ENCODE measurements at places on chromosomes 7 and 10.

DNA sequence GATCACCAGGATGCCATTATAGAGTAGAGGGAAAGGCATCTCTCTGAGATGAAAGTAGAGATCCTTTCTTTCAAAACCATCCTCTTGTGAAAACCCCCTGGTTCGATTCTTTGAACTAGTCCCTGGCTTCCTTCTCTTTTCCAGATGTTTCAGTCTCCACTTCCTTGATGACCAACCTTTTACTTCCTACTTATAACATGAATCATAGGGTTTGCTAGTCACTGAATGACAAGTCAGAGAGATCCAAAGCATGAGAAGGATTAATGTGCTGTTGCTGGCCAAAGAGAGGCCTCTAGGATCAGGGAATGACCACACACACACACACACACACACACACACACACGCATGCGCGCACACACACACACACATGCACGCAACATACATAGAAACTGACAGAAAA lies 161.1 kb upstream of the FRMD4A start:
- no peak for DNase-seq

GRCh38 chr7:152883858-152884257 lies 124.3 kb downstream of the ACTR3B start:
- no peak for DNase-seq

DNA sequence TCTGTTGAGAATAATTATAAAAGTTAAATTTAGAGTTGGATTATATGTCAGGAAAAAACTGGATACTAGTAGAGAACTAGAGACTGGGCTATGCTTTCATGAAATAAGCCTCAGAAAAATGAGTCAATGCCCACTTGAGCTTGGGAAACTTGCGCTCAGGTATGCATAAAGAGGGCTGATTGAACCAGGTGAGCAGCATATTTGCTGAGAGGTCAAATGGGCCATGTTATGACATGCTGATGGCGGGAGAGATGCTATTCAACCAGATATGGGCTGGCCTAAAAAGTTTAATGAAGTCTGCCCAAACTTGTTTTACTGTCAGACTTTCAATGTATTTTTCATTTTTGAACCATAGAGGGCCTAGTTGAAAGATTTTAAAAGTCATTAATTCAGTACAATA lies 837.6 kb upstream of the GHITM start:
- no peak for DNase-seq

DNA sequence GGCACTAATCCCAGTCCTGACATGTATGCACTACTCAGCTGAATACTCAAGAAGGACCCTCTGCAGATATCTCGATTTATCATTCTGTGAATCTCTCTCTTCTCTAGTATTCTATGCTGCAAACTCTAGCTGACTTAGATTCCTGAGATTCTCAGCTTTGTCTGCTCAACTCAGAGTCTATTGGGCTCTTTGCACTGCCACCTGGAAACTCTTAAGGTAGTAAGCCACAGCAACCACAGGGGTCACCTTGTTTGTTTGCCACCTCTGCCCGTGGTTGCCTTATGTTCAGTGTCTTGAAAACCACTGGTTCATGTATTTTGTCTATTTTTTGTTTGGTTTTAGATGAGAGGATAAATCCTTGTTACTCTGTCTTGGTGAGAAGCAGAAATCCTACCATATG lies 72.9 kb downstream of the SP8 start:
- DNase-seq = no peak

- no peak for DNase-seq
Measured at GRCh38 chr10:22367471-22367870, 22.2 kb downstream of the SPAG6 start.

- no peak for DNase-seq
Measured at GRCh38 chr10:102804382-102805055, 32.7 kb downstream of the CYP17A1 start.

DNA sequence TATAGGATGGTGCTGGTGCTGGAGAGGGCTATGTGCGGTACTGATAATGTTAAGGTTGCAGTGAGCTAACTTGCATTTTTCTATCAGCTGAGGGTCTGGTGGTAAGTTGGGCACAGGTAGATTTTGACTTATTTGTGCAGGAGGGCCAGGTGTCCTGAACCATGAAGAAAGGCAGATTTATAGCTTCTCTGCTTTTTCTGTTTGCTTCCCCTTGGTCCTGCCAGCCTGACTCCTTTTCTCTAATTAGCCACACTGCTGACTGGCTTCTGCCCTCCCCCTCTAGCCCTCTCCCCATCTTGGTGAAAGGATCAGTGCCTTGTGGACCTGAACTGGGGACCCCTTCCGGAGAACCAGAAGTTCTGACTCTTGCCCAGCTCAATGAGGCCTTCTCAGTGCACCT lies 40.8 kb upstream of the STEAP4 start:
- no peak for DNase-seq

DNA sequence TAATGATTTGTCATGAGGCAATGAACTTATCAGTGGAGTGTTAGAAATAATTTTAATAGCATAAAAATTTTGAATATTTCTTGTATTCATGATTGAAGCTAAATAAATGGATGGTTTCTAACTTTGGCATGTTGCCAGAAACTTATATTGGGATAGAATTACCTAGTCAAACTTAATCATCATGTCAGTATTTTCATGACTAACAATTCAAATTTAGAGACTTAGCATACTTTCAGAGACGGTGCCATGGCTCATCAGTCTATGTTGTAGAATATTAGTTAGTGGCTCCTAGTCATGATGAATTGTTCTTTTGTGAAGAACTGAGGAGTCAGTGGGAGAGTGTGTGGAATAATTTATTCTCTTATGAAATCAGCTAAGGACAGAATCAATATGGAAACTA lies 599.6 kb upstream of the POT1 start:
- DNase-seq = no peak

DNA sequence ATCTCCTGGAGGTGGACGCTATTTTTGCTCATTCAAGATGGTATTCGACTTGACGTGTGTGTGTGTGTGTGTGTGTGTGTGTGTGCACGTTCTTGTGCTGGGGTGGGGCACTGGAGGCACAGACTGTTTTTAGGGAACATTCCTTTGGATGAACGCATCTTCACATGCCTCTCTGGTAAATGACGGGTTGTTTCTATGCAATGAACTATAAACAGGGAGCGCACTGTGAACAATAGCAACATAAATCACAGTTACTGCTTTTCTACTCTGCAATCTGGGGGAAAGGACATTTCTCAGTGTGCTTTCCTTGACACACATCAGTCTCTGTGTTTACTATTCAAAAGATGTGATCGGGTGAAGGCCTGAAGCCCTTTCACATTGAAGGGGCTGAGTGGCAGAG lies 120.1 kb upstream of the PITRM1 start:
- no peak for DNase-seq

All from stimulated activated CD4-positive, alpha-beta T cell treated with anti-CD3 and anti-CD28 coated beads, Interleukin-15, amount 100 ng/mL, for 48 hours (primary cell).